Left ventricle myocardium inferior (tissue), 1 donor: ENCODE measurements at places on chromosomes 4 and X. TPM values are rescaled to one million over a fixed set of nuclear protein-coding genes. Genes with fewer than 3 reads are reported as not detected.

Gene WAS
- total RNA-seq: 2.3 TPM

Gene USP17L11
- not detected for total RNA-seq

DNA sequence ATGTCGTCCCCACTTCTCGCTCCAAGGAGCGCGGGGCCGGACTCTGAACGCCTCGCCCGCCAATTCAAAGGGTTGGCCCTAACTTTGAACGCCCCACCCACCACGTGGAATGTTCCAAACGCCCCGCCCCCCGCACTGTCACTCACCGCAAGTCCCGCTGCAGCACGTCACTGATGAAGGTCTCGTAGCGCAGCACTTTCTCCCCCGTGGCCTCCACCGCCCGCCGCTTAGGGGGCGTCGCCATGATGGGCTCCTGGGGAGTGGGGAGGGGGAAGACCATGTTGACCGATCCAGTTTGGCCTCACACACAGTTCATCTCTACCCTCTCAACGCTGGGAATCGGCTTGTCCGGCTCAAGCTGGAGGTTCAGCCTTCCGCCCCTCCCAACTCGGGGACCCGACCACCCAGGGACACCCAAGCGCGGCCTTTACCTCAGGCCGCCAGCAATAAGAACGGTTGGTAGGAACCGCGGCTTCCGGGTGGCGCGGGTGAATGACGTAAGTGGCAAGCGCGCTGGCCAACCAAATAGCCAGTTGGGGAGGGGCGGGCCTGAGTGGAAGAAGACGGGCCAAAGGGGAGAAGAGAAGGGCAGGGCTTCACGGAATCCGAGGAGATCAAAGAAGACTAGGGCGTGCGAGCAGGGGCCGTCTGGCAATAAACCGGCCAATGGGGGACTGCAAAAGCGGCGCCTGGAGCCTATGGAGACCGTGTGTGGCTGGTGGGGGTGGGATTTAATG is at the start of gene UXT:
Gene UXT (minus strand): TSS at position 497 of the 737 bp plus-strand sequence. CDS start 253 bp downstream, at position 244.
- peak; percentile 91 for DNase-seq

- DNase-seq: no peak
These were observed 260.5 kb downstream of the TMA16 start for GRCh38 chr4:163755013-163755412.

Gene SSX1
- not detected for total RNA-seq

Gene USP46
- 76.4 TPM for total RNA-seq

DNA sequence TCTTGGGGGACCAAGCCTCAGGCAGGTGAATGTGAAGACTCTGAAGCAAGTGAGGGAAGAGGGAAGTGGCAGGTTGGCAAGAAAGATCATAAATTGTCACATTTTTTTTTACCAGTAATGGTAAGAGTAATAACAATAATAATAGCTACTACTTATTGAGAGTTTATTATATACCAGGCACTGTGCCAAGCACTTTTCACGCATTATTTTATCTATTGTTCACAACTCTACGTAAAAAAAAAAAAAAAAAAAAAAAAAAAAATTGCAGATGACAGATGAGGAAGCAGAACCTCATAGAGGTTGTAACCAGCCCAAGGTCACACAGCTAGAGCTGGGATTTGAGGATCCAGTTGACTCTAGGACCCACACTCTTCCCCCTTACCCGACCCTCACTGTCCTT is 40.9 kb downstream of the TSC22D3 start:
- no peak for DNase-seq

DNA sequence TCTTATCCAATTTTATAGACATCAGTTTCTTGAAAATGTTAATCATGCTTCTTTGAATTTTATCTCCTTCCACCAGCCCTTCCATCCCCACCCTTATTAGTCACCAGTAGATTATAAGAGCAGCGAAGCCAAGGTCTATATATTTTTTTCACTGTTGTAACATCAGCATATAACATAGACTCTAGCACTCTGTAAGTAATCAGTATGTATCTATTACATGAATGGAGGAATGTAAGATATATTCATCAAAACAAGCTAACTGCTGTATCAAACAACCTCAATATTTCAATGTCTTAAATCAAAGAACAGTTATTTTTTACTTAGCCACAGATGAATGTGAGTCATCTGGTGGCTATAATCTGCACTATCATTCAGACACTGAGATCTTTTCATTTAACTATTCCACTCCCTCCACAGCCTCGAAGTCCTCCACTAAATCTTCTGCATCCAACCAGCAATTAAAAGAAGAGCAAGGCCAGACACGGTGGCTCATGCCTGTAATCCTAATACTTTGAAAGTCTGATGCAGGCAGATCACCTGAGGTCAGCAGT is 178.9 kb downstream of the CENPC start:
- no peak for DNase-seq

- no peak for DNase-seq
These were observed 113.1 kb upstream of the VCX2 start for GRCh38 chrX:8284131-8284530.

Gene KCNIP4
- total RNA-seq: not detected

Gene FAM53A
- total RNA-seq: 0.71 TPM

DNA sequence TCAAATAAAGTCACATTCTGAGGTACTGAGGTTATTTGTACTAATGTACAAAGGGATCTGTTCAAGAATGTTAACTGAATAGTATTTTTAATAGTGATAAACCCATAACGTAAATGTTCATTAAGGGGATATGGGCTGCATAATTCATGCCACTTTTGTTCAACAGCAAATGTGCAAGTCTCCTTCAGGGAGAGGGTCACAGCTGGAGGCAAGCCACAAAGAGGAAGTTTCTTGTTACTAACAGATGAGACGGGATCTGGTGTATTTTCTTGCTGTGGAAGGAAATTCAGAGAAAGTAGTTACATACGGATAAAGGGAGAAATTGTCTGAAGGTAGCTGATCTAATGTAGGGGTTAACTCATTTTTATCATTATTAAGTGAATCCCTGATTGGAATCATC is 10.0 kb downstream of the ZFP42 start:
- DNase-seq: no peak

DNA sequence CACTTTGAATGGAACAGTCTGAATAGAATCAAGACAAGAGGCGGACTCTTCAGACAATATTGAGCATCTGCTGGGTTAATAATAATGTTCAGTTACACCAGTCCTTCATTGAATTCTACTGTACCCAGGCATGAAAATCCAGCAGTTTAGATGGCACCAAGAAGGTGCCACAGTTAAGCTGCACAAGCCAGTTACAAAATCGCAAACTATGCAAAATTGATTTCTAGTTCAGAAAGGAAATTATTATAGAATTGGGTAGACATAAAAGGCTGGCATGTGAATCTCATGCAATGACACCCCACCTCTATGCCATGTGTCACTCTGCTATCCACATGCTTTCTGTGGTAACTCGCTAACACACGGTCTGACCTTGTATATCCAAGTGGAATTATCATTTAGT is 105.8 kb upstream of the VCX3A start:
- DNase-seq: no peak

DNA sequence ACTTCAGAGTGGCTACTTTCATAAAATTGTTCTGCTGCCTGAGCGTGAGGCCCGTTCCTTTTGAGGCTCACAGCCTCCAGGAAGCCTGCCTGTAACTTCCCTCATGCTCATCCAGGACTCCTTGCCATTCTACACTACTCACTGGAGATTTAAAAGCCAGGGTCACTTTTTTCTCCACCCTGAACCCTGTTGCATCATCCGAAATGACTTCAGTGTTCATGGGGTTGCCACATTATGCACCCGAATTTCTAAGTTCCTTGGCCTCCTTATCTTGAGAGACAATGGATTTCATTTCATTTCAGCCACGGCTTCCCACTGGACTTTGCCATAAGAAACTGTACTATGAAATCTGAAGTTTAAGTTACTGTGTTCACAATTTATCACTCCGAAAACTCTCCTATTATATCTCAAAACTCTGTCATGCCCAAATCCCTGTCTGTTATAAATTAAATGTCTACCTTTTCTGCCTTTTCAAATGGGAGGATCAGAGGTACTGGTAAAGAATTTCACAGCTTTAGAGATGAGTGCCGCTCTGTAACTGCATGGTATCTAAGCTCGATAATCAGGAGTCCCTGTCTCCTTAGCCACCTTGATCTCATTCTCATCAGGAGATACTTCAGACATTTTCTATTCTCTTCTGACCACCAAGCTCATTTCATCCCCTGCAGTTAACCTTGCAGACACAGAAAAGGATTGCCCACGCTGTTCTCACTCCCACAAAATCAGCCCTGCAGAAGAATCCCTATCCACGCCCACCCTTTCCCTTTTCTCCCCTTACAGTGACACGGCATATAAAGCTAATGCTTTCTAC is 59.9 kb downstream of the TRIML1 start:
- DNase-seq: no peak

- DNase-seq: no peak
These were observed 82.2 kb downstream of the FNIP2 start for GRCh38 chr4:158850800-158851644.

Gene XPNPEP2
- total RNA-seq: 1.3 TPM

GRCh38 chrX:109441266-109441665 is 40.6 kb downstream of the GUCY2F start:
- DNase-seq: no peak

Gene AFAP1
- total RNA-seq: 6.8 TPM

DNA sequence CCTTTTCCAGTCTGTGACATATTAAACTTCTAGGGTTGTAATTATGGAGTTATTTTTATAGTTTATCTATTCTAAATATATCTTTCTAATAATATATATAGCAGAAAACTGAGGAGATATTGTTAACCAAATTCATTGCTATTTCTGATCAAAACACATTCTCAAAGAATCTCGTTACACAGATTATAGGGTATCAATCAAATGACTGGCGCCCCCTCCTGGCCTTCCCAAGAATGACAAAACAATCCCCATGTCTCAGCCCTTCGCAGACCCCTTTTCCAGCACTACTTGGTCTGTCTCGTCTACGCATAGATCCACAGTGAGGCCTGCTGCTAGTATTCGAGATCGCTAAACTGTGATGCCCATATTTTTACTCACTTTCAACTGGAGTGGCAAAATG is 209.3 kb downstream of the GPC3 start:
- peak; percentile 19 for DNase-seq

DNA sequence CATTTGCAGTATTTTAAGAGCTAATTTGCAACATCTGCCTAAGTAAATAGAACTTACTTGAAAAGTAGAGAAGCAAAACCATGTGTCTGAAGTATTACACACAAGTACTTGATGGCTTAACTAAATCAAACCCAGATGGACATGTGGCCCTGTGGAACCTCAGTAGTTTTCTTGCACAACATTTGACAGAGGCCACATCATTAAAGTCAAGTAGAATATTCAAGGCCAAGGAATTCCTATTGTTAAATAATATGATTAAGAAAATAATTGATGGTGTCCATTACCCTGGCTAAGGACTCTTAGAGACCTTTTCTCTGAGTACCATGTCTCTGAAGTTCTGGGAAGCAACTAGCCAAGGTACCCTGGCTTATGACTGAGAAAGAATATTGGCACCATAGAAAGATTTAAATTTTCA is 135.4 kb upstream of the OTUD4 start:
- no peak for DNase-seq

Gene SNCA
- 7.0 TPM for total RNA-seq

- no peak for DNase-seq
These were observed 426 bp downstream of the PORCN start for GRCh38 chrX:48509245-48509590.

DNA sequence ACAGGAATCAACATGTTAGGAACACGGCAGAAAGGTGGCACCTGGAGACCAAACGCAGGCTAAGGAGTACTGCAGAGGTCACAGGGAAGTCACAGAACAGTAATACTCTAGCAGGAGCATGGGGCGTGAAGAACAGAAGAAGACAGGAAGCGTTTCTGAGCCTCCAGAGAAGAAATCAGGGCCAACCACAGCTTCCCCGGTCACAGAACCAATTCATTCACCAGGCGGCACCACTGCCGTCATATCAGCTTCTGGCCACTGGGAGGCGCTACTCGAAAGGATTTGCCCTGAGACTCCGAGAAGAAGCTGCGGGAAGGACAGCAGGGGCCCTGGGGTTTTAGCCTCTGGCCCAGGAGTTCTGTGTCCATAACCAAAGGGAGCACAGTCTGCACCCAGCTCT is 78.0 kb upstream of the DRD5 start:
- peak; percentile 39 for DNase-seq

DNA sequence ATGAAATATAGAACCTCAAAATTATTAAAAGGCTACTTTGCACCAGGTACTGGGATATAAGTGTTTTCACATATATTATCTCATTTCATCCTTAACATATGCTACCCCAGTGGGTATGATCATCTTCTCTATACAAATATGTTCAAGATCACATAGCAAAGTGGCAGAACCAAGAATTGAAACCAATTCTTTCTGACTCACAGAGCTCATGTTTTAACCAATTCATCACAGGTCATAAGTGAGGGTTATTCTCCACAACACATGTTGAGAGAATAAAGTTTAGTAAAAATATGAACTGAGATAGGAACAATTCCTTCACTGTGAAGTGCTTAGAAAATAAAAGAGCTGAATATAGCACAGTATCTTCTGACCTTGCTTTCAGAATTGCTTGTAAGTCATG is 442.9 kb upstream of the RASGEF1B start:
- no peak for DNase-seq

GRCh38 chrX:52865343-52865998 is 2.4 kb downstream of the XAGE3 start:
- DNase-seq: no peak

DNA sequence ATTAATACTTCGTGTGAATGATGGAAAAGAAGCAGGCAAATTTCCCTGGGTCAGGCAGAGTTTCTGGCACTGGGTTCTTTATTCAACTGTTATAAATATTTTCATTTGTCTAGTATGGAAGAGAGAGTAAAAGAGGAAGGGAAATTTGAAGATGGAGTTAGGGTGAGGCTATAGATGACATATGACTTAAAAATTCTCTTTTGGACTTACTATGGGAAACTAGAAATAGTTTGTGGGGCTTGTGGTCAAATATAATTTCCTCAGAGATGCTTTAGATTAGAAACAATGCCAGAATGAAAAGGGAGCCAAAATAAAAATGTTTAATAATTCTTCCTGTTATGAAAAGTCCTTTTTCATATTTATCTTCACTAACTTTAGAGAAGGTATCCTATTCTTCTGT is 103.2 kb downstream of the GC start:
- no peak for DNase-seq

Gene POU3F4
- not detected for total RNA-seq

GRCh38 chr4:112176596-112176995 is 31.3 kb downstream of the FAM241A start:
- DNase-seq: no peak

GRCh38 chr4:121665371-121665770 is 31.4 kb downstream of the ANXA5 start:
- DNase-seq: no peak

Gene RTL5
- 2.6 TPM for total RNA-seq

GRCh38 chr4:130468340-130468739 is 1372.4 kb downstream of the C4orf33 start:
- DNase-seq: no peak

GRCh38 chr4:11774346-11774745 is 345.7 kb upstream of the HS3ST1 start:
- DNase-seq: no peak

DNA sequence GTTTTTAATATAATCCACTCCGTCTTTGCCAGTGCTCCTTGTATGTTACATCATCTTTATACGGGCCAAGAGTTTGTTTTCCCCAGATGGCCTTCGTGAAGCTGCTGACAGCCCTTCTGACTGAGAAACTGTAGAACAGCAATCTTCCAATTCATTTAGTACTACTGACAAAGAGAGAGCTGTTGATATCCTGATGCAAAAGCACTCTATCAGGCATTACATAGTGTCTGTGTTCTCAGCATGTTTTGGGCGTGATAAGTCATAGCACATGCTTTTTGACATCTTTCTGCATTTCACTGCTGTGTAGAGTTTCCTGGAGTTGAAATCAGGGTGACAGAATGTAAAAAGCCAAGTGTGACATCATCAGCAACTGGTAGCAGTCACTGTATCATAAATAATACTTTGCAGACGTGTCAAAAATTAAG is 746.3 kb upstream of the FAM241A start:
- DNase-seq: no peak

Gene MAOB
- 157 TPM for total RNA-seq
